ENCODE measurements at places on chromosomes 13 and 19. TPM values are rescaled to one million over a fixed set of nuclear protein-coding genes. Genes with fewer than 3 reads are reported as not detected.

- no peak for DNase-seq
Measured at GRCh38 chr19:34228347-34228746, 26.0 kb upstream of the GARRE1 start.

AMER2 gene
- not detected for total RNA-seq

HTR2A gene
- total RNA-seq, result not detected

- DNase-seq, result no peak
Measured at GRCh38 chr19:21608571-21608970, 103.2 kb downstream of the ZNF429 start.

KANK3 gene
- total RNA-seq, result 1.4 TPM

SAFB gene
- 191 TPM for total RNA-seq

DNA sequence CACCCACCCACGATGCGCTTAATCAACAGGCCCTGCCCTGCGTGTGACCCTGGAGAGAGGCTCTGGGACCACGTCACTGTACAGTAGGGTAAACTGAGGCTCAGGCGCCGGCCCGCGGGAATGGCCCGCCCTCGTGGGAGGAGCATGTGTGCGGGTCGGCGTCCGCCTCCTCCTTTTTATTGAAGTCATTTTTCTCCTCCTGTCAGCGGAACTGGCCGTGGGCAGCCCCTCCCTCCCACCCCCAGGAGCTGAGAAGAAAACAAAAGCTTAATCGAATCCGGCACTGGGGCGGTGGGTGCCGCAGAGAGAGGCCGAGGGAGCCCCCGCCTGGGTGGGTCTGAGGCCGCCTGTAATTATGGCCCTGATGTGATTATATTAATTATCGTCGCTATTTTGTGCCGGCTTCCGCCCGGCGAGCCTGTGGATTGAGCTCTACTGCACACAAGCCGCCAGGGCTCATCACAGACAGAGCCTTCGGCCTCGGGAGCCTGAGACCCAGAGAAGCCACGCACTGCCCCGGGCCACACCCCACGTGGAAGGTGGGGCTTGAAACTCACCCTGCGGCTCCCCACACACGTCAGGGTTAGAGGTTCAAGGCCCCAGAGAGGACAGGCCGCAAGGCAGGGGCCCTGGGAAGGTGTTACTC is 7.0 kb downstream of the C2CD4C start:
- no peak for DNase-seq

DNA sequence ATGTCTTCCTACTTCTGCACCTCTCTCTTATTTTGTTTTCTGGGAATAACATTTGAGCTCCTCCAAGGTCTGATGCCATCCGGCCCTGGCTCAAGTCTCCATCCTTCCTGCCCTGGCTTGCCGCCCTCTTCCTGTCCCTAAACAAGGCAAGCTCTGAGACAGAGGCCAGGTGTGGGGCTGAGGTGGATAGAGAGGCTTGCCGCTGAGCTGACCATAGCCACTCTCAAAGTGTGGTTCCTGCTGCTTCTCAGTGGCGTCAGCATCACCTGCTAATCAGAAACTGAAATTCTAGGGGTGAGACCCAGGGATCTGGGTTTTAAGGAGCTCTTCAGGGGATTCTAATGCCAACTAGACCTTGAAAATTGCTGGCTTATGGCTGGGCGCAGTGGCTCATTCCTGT is 6.0 kb upstream of the TPRX2 start:
- no peak for DNase-seq

GRCh38 chr19:35306473-35307246 is 14.7 kb downstream of the MAG start:
- DNase-seq, result no peak

GRCh38 chr13:74061926-74062595 is 72.1 kb downstream of the KLF12 start:
- DNase-seq, result no peak

KLK13 gene
- total RNA-seq, result not detected

PODNL1 gene
- not detected for total RNA-seq

DNA sequence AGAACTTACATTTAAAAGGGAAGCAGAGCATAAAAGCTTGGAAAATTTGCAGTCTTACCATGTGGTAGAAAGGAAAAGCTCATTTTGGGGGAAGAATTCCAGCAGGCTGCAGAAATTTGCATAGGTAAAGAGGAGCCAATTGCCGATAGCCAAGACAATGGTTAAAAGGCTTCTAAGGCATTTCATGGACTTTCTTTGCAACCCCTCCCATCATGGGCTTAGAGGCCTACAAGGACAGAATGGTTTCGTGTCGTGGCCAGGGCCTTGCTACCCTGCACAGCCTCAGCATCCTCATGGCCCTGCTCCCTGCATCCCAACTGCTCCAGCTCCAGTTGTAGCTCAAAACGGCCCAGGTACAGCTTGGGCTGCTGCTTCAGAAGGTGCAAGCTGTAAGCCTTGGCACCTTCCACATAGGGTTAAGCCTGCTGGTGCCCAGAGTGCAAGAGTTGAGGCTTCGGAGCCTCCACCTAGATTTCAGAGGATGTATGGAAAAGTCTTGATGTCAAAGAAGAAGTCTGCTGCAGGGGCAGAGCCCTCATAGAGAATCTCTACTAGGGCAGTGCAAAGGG is 420.3 kb downstream of the PCDH17 start:
- no peak for DNase-seq

LHB gene
- total RNA-seq, result not detected

DNA sequence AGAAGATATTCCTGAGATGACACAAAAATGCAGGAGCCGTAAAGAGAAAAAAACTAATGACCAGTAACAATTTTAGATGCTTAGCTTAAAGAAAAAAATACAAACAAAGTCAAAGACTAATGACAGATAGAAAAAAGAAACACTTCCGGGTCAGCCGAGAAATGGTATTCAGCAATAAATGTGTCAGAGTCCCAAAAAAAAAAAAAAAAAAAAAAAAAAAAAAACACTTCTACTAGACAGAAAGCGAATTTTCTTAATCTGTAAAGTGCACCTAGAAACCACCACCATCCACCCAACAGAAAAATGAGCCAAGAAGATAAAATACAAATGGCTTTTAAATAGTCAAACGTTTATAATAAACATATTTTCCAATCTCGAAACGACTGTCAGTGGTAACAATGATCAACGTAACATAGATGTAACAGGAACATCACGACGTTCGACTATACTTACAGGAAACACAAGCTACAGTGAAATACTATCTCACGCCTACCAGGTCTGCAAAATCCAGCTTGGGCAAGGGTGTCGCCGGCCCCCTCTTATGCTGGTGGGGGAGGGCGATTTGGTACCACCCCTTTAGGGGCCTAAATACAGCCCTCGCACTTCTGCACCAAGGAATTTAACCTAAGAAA is 10.6 kb downstream of the ABHD17A start:
- no peak for DNase-seq

DNA sequence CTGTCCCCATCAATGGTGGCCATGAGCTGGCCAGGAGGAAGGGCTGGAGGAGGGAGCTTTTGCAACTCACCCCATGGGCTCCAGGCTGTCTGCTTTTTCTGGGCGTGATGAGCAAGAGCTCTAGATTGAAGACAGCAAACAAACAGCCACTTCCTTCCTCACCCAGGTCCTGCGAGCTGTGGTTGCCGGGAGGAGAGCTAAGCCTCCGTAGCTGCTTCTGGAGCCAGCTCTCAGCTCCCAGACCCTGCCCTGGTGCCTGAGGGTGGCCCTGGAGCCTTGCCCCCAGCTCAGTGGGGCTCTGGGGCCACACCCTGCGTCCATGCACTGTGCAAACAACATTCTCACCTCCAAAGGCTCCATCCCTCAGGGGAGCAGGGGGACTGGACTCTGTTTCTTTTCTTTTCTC is 6.2 kb downstream of the MYO1F start:
- peak; percentile 46 for DNase-seq

NPAS1 gene
- total RNA-seq, result 1.1 TPM

- DNase-seq, result no peak
Measured at GRCh38 chr19:2280633-2281264, 1.2 kb downstream of the PEAK3 start.

DNA sequence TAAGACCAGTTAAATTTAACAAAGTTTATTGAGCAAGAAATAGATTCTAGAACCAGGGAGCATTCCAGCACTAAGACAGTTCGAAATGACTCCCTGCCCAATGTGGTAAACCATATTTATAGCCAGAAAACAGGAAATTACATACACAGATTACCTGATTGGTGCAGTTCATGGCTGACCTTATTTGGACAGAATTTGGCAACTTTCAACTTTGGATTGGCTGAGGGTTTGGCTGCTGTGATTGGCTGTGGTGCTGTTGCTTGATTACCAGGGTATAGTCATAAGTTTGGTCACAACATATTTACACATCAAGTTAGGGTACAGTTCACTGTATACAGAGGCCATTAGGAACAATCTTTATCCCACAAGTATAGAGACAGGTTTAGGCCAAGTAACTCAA is 984.8 kb upstream of the MIR17HG start:
- DNase-seq, result no peak

GRCh38 chr19:2123682-2124387 is 27.1 kb downstream of the IZUMO4 start:
- DNase-seq, result no peak

- no peak for DNase-seq
Measured at GRCh38 chr13:98252931-98253470, 75.9 kb upstream of the RNF113B start.

DNA sequence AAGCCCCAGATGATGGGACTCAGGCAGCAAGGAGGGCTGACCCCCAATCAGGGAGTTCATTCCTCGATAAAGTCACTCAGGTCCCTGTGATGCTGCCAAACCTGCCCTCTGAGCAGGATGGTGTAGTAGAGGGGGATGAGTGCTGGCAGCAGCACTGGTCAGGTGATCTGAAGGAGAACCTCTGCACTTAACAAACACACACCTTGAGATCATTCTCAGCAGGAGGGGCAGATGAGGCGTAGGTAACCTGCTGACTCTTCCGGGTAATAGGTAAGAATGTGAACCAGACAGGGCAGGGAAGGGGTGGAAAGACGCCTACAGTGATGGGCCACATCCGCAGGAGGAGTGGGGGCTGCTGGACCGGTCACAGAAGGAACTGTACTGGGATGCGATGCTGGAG is 3.2 kb downstream of the ZNF446 start:
- DNase-seq, result no peak

GRCh38 chr19:48991873-48992580 is 1.1 kb downstream of the GYS1 start:
- DNase-seq, result no peak

- DNase-seq, result no peak
Measured at GRCh38 chr19:44644402-44645016, 799 bp downstream of the PVR start.

ZNF865 gene
- total RNA-seq, result 21.6 TPM

PDX1 gene
- not detected for total RNA-seq

PGLYRP1 gene
- total RNA-seq, result not detected

DNA sequence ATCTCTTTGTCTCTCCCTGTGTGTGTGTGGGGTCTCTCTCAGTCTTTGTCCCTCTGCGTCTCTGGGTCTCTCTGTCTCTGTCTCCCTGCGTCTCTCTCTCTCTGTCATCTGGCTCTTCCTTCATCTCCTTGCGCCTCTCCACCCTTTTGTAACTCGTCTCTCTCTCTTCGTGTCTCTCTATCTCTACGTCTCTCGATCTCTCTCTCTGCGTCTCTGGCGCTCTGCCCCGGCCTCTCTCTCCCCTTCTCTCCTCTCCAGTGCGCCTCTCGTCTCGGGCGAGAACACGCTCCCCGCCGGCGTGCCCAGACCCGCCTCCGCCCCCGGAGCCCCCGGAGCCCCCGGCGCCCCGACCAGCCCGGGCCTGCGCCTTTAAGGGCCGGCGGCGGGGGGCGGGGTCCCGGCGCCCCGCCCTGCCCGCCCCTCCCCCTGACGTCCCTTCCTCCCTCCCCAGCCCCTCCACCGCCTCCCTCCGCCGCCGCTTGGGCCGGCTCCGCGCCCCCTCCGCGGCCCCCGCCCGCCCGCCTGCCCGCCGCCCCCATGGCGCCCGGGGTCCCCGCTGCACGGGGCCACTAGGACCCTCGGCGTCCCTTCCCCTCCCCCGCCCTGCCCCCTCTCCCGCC is at the start of gene MARK4:
Gene MARK4, plus strand, starts transcription at position 440 of the 620 bp plus-strand sequence. CDS start 318 bp downstream, outside the sequence.
- peak; percentile 51 for DNase-seq

NCR1 gene
- 0.29 TPM for total RNA-seq

ERVV-1 gene
- total RNA-seq, result not detected

DNA sequence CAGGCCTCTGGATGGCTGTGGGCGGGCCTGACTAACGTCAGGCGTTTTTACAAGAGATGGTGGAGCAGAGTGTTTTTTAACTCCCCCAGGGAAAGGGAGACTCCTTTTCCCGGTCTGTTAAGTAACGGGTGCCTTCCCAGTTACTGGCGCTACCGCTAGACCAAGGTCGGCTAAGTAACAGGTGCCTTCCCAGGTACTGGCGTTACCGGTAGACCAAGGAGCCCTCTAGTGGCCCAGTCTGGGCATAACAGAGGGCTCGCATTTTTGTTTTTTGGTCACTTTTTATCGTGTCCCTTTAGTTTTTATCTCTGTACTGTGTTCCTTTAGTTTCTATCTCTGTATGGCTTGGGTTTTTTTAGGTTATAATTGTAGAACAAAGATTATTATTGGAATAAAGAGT is 10.0 kb downstream of the ZNF383 start:
- no peak for DNase-seq

APOC4 gene
- not detected for total RNA-seq

CAMSAP3 gene
- total RNA-seq, result 2.2 TPM

All from naive thymus-derived CD8-positive, alpha-beta T cell (primary cell).